ENCODE measurements at places on chromosomes 1 and 21.

DNA sequence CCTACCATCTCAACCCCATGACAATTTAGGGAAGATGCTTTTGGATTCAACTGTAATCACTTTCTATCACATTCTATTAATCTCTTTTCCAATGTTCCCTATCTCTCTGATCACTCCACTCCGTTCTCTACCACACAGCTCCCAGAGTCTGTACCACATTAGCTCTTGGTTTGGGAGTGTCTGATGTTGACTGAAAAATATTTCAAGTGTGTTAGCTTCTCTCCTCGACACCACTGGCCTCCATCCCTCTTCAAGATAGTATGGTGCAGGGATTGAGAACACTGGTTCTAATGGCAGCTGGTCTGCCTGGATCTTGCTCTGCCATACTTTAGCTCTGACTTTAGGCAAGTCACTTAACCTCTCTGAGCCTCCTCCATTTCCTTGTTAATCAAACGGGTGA is 39.9 kb downstream of the ATP1A1 start:
- DNase-seq: no peak

DNA sequence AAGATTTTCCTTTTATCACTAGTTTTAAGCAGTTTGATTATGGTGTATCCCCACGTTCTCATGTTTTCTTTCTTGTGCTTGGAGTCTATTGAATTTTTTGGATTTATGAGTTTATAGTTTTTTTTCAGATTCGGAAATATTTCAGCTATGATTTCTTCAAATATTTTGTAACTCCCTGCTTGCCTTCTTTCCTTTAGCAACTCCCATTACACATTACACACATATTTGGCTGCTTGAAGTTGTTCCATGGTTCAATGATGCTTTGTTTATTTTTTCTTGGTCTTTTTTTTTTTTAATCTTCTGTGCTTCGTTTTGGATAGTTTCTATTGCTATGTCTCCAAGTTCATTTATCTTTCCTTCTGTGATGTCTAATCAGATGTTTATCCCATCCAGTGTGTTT is 48.5 kb upstream of the WARS2 start:
- peak; percentile 8 for DNase-seq

DNA sequence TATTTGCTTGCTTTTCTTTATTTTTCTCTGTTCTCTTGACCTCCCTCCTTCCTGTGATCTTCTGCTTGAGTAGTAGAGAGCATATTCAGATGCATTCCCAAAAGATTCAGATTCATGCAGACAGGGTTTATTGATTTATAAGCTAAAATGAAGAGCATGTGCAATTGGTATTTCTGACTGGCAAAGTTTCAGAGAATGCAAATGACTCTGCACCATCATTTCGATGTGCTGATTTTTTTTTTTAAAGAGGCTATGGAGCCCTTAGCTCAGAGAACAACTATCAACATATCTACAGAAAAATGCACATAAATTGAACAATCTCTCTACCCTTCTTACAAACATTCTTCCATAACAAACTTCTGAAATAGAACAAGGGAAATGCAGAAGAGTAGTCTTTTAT is 312.0 kb downstream of the VAV3 start:
- DNase-seq: no peak

DNA sequence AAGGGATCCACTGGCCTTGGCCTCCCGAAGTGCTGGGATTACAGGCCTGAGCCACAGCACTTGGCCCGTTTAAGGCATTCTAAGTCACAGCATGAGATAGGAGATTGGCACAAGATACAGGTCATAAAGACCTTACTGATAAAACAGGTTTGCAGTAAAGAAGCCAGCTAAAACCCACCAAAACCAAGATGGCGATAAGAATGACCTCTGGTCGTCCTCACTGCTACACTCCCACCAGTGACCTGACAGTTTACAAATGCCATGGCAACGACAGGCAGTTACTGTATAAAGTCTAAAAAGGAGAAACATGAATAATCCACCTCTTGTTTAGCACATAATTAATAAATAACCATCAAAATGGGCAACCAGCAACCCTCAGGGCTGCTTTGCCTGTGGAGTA is 33.3 kb upstream of the RCC2 start:
- no peak for DNase-seq

- no peak for DNase-seq
These were observed 762.9 kb downstream of the LTN1 start for GRCh38 chr21:28229814-28230213.

- DNase-seq: no peak
These were observed 9.6 kb downstream of the OSCP1 start for GRCh38 chr1:36440646-36441045.

GRCh38 chr1:226737819-226738420 is 1.2 kb downstream of the ITPKB start:
- no peak for DNase-seq

DNA sequence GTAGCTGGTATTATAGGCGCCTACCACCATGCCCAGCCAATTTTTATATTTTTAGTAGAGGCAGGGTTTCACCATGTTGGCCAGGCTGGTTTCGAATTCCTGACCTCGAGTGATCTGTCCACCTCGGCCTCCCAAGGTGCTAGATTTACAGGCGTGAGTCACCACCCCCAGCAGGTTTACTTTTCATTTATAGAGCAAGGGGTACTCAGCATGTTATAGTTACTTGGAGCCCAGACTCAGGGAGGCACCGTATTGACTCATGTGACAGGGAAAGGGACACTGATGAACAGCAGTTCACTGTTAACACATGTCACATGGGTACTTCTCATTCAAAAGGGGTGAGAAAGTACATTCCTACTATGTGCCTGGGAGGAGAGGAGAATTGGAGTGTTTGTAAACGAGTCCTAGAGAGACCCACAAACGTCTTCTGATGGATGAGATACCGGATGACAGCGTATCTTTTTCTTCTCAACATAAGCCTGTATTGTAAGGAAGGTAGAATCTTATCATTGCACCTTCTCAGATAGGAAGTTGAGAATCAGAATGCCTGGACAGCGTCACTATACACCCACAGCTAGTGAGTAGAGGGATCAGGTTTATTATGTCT is 510.0 kb downstream of the USP25 start:
- DNase-seq: no peak

GRCh38 chr1:53378061-53378460 is 50.2 kb upstream of the LRP8 start:
- no peak for DNase-seq

- no peak for DNase-seq
These were observed 133.2 kb downstream of the TGFB2 start for GRCh38 chr1:218478336-218478735.

DNA sequence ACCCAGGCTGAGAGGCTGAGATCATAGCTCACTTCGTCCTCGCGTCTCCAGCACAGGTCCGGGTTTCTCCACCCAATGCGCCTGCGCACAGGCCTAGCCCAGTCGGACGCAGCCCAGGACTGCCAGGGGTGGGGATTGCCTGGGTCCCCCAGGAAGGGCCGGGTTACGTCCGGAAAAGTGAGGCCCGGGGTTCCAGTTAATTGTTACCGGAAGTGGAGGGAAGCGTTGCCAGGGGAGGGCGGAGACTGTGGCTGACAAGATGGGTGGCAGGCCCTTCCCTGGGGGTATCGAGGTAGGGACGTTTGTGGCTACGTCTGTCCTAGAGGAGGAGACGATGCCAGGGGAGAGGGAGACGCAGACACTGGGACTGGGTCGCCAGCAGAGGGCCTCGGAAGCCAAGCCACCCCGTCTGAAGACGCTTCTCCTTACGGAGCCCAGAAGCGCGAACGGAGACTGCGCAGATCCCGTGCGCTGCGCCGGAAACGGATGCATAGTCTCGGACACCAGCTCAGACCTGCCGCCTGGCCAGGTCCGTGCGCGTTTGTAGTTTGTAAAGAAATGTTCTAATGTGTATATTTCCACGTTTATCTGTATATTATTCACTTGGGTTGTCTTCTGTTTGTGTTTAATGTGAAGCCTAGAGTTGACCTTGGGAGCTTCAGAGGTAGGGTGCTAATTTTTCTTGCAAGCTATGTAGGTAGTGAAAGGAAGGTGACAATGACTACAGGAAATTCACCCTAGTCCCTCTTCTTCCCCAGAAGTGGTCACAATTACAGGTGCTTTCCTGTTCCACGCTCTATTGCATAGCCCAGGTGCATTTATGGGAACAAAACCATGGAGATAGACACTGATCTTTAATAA is 7.3 kb downstream of the RSRP1 start:
- DNase-seq: peak; percentile 86

GRCh38 chr1:218463194-218464156 is 118.3 kb downstream of the TGFB2 start:
- DNase-seq: peak; percentile 26

GRCh38 chr1:167084757-167085156 is 5.4 kb downstream of the GPA33 start:
- no peak for DNase-seq

GRCh38 chr1:5620997-5621396 is 371.2 kb downstream of the NPHP4 start:
- DNase-seq: peak; percentile 1

- no peak for DNase-seq
These were observed 53.8 kb upstream of the CFAP126 start for GRCh38 chr1:161421456-161421855.

- DNase-seq: peak; percentile 5
These were observed 10.2 kb downstream of the C1orf216 start for GRCh38 chr1:35708441-35708921.

- DNase-seq: no peak
These were observed 330.2 kb downstream of the RRAGC start for GRCh38 chr1:38529391-38529790.

GRCh38 chr1:112399456-112399855 is 3.4 kb downstream of the CTTNBP2NL start:
- no peak for DNase-seq

DNA sequence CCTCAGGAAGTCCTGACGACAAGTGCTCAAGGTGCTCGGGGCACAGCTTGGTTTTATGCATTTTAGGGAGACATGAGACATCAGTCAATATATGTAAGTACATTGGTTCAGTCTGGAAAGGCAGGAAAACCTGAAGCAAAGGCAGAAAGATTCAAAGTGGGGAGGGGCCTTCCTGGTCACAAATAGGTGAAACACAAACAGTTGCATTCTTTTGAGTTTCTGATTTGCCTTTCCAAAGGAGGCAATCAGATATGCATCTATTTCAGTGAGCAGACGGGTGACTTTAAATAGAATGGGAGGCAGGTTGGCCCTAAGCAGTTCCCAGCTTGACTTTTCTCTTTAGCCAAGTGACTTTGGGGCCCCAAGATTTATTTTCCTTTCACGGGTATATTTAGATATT is 8.9 kb upstream of the RNF187 start:
- DNase-seq: no peak

GRCh38 chr1:70934194-70934961 is 113.2 kb downstream of the PTGER3 start:
- no peak for DNase-seq

- DNase-seq: no peak
These were observed 809.3 kb downstream of the NCAM2 start for GRCh38 chr21:21807598-21807903.

DNA sequence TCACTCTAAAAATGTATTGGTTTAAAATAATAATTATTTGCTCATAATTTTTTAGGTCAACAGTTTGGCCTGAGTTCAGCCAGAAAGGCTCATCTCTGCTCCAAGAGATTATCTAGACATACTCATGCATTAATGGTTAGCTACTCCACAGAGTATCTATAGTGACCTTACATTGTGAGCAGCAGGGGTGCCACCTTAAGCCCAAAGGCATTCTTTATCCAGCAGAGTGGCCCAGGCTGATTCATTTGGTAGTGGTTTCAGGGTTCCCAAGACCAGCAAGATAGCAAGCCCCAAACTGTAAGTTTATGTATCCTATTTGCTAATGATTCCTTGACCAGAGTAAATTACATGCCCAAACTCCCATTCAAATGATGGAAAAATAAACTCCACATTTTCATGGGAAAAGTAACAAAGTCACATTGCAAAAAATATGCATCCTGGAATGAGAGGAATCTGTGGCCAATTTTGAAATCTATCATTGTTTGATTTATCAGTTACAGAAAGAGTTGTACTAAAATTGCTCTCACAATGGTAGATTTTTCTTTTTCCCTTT is 182.6 kb upstream of the KCNK2 start:
- no peak for DNase-seq

DNA sequence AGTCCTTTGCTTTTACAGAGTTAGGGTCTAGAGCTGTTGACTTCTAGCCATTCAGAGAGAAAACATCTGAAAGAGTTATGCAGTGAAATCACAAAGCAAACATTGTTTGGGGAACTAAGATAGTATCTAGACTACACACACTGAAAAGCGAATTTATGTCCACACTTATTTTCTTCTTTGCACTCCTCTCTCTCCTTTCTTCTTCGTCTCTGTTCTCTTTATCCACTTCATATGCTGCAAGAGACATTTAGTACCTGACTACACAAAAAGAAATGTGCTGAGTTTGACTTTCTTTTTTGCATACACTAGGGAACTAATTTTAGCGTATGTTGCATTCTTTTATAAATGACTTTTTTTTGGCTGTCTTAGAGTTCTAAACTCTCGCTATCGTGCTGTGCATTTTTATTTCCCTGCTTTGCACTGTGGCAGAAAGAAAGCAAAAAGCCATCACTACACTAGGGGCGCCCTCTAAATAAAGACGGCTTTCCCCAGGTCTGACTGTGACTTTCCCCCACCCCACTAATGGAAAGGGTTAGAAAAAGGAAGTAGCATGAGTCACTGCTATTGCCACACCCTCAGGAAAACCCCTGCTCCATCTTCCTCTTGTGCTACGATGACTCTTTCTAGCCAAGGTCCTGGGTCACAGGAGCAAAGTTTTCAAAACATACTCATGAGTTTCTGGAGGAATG is 65.7 kb downstream of the MAP3K7CL start:
- peak; percentile 78 for DNase-seq

GRCh38 chr1:31297277-31298247 is 730 bp downstream of the ZCCHC17 start:
- no peak for DNase-seq

DNA sequence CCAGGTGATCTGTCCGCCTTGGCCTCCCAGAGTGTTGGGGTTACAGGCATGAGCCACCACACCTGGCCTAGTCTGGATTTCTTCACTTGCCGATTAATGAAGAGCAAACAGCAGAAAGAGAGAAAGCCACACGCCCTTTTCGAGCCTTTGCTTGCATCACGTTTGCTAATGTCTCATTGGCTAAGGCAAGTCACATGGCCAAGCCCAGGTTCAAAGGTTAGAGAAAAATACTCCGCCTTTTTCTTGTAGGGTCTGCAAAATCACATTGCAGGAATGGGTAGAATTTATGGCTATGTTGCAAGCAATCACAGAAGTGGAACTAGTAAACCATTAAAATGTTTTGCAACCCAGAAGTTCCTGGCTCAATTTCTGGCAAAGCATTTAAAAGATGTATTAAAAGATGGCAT is 26.8 kb upstream of the BACH1 start:
- DNase-seq: no peak

DNA sequence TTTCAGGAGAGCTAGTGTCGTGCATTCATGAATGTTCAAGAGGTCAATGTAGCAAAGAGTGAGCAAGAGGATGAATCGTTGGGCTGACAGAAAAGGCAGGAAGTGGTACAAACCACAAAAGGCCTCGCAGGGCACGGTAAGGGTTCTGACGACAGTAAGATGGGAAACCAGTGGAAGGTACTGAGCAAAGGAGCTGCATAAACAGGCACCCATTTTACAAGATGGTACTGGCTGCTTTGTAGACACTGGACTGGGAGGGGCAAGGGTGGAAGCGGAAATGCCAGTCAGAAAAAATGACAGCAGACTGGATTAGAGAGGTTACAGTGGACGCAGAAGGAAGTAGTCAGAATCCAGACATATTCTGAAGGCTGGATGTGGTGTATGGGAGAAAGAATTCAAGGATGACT is 123.5 kb downstream of the PTPN14 start:
- DNase-seq: no peak

All from skin of body (tissue), 3 donors.